ENCODE measurements at places on chromosomes 13 and 19.

GRCh38 chr19:2191456-2192310 lies 27.9 kb downstream of the DOT1L start:
- no peak for DNase-seq

GRCh38 chr19:48396016-48396823 lies 2.8 kb downstream of the GRIN2D start:
- DNase-seq = no peak

GRCh38 chr13:47671776-47672175 lies 329.3 kb downstream of the SUCLA2 start:
- no peak for DNase-seq

DNA sequence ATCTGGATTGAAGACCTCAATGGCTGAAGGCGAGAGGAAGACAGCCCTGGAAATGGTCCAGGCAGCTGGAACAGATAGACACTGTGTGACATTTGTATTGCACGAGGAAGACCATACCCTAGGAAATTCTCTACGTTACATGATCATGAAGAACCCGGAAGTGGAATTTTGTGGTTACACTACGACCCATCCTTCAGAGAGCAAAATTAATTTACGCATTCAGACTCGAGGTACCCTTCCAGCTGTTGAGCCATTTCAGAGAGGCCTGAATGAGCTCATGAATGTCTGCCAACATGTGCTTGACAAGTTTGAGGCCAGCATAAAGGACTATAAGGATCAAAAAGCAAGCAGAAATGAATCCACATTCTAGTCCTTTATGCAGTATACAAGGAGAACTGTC lies 1.2 kb downstream of the POLR1D start:
- DNase-seq = no peak

- DNase-seq = no peak
Measured at GRCh38 chr19:14432791-14433553, at the start of gene PKN1. Gene PKN1, plus strand, starts transcription at chr19:14433306. Its CDS starts 216 bp downstream, at chr19:14433522.

GRCh38 chr19:51830274-51830673 lies 35.3 kb downstream of the FPR3 start:
- no peak for DNase-seq

GRCh38 chr13:106471957-106472543 lies 63.4 kb downstream of the EFNB2 start:
- no peak for DNase-seq

DNA sequence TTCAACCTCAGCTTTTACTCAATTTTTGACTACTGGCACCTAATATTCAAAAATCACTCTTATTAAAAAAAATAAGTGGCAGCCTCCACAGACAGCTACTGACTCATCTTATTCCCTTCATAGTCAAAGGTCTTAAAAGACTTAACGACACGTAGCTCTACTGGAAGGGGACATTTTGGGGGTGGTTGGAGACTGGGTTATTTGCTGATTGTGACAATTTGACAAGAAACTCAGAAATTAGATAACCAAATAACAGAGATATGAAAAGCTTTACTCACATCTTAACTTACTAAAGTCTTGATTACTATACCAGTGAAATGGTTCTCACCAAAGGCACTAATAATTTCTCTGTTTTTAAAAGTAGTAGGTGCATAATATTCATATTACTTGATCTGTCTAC lies 25.7 kb downstream of the UGGT2 start:
- DNase-seq = no peak

DNA sequence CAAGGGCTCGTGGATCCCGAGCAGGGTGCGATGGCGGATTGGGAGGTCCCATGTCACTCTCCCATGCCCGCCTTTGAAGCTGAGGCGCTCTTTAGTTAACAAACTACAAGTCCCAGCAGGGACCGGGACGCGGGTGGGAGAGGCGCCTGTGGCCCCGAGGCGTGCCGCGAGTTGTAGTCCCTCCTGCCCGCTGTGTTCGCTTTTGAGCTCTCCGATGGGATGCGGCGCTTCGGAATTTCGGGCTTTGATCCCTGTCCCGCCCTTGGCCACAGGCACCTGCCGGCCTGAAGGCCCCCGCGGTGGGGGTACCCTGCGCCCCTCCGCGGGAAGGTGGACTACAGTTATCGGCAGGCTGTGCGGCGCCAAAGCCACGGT lies 11.0 kb downstream of the CYTH2 start:
- DNase-seq = no peak
